ENCODE measurements at places on chromosomes 13 and 19.

DNA sequence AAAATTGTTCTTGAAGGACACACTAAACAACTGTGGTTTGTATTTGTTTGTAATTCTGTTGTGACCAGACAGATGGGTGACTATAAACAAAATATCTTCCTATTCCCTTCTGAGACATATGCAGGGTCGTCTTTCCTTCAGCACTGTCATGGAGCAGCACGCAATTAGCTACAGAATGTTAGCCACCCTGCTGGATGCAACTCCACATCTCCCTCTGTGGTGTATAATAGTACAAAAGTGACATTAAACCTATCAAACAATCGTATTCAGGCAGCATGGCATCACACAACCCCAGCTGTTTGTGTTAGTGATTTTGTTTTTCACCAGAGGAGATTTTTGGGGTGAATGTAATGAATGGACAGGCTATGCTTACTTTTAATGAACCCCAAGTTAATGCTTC, 146.2 kb downstream of the GPC6 start:
- no peak for DNase-seq

GRCh38 chr19:28960586-28960985, 252.4 kb downstream of the UQCRFS1 start:
- DNase-seq, result no peak

- DNase-seq, result no peak
These were observed 99.2 kb downstream of the GADD45B start for GRCh38 chr19:2574971-2575630.

- DNase-seq, result no peak
These were observed 68.0 kb upstream of the GPR183 start for GRCh38 chr13:99374994-99375737.

DNA sequence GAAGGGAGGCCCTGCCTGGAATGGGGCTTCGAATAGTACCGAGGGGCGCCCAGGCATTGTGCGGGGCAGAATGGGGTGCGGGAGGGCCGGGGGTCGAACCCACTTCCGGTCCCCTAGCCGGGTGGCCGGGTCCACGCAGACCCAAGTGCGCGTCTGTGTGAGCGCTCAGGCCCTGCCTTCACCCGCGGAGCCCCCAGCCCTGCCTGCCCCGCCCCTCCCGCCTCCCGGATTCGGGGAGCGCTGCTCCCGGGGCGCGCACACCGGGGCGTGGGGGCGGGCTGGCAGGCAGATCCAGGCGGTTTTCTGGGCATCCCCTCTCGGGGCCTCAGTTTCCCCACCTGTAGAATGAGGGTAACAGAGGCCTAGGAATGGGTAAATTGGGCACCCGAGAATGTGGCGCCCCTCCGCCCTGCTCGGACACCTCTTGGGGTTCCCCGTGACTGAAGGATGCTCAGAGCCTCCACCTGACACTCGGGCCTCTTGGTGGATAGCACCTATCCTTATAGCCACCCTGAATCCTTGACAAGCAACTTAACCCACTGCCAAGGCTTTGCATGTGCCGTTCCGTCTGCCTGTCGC, 682 bp downstream of the PIK3R2 start:
- DNase-seq, result no peak

DNA sequence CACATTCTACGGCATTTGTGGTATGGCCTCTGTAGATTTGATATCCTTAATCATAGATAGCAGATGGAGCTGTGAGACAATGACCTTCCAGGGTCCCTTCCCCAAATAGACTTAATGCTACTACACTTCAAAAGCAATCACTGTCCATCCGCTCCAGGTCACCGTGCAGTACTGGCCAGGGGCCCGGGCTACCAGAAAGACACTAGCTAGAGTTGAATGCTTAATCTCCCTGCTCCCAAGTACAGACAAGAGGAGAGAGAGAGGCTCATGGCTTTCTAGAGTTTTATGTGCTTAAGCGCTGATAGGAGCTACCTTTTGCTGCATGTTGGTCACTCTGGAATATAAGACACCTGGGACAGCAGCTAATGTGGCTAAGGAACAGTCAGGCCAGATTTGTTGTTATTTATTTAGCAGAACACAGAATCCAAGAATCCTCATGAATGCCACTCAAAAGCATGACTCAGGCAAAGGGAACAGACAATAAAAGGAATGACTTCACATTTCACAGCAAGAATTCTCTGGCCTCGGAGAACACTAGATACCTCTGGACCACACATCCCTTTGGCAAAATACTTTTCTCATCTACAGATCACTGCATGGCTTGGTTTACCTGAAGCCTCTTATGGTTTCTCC, 165.0 kb downstream of the LACC1 start:
- no peak for DNase-seq

GRCh38 chr13:51848674-51849073, 3.7 kb upstream of the TMEM272 start:
- peak; percentile 7 for DNase-seq

- DNase-seq, result no peak
These were observed 9.8 kb downstream of the TSHZ3 start for GRCh38 chr19:31339411-31339810.

- no peak for DNase-seq
These were observed 352.5 kb upstream of the PCDH20 start for GRCh38 chr13:61768175-61768574.

GRCh38 chr13:52804202-52804641, 44.2 kb downstream of the PCDH8 start:
- no peak for DNase-seq

DNA sequence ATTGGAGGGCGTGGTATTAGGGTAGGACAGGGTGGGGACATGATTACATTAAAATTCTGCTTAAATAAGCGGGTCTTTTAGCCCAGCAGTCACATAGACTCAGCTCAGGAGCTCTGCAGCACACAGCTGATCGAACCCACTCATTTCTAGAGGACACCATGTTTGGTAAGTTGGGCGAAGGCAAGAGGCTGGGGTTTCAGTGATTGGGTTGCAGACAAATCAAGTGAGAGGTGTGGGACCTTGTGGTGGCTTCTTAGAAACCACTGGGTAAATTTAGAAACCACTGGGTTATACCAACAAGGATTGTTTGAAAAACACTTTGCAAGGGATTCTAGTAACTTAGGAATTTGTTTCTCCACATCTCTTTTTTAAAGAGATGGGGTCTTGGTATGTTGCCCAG, at the start of gene LEUTX:
Gene LEUTX, plus strand, starts transcription at position 92 of the 400 bp plus-strand sequence. Its CDS starts 67 bp downstream, at position 159.
- DNase-seq, result no peak

DNA sequence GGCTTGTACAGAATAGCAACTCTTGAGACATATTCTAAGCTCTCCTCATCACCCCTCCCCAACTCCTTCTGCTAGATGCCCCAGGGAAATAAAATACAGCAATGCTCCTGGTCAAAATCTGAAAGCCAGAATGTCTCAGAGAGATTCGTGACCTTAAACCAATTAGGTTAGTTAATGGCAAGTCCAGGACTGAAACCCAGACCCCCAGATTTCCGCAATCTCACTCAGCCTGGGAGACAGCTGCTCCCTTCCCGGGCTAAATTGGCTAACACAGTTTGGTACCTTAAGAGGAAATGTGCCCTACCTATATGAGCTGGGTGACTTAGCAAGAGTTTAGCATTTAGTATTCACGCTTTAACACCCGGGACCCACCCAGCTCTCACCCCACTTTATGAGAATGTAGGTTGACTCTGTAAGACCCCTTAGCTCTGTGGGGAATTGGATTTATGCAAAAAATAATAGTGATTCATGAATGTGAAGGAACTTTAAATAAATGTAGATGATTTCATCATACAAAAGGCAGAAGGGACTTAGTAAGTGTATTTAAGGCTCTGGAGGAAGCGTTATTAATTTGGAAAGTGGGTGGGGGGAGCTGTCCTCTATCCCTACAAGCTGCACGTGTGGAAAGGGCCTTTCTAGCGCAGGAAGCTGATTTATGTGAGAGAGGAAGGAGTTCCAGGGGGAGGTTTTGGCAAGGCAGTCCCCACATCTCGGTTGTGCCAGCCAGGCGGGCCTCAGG, 1.1 kb downstream of the DLEU7 start:
- no peak for DNase-seq

DNA sequence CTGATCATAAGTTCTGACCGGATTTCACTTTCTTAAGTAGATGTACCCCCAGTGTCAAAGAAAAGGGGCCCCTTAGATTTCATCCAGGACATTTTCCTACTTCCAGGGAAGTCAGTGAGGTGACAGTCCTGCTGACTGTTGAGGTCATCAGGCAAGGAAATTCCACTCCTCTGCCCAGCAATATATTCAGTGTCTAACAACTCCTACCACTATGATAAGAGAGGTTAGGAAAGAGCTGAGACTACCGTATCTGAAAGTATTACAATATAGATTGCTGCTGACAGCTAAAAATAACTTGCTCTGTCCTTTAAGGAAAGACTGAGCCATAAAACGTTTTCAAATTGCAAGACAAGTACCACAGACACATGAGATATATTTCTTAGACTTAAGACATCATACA, 325.1 kb downstream of the EFNB2 start:
- DNase-seq, result no peak

- DNase-seq, result peak; percentile 98
These were observed 1.4 kb upstream of the BCL3 start for GRCh38 chr19:44746946-44747738.

DNA sequence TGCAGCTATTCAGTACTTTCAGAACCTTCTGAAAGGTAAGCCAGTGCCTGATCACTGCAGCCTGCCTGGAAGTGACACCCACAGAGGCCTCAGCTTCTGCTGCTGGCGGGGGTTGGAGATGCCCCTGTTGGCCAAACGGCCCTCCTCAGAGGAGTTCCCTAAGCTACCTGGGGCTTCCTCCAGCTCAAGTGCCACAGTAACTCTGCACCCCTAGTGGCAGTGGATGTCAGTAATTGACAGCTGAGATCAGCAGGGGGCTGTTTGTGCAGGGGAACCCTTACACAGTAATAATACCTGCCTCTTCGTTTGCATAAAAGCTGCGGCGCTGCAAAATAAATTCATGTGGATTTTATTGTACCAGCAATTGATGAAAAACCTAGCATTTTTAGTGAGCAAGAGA, 28.9 kb downstream of the TDRD12 start:
- no peak for DNase-seq

GRCh38 chr13:95833126-95833525, 156.2 kb downstream of the DNAJC3 start:
- peak; percentile 2 for DNase-seq

GRCh38 chr19:39746836-39747529, 9.2 kb upstream of the CLC start:
- DNase-seq, result no peak

GRCh38 chr13:99477493-99477892, 23.8 kb upstream of the TM9SF2 start:
- DNase-seq, result no peak

- peak; percentile 83 for DNase-seq
These were observed 7.8 kb upstream of the LYPD5 start for GRCh38 chr19:43809762-43810696.

GRCh38 chr13:99774644-99775043, 196.9 kb downstream of the ZIC5 start:
- DNase-seq, result no peak

- no peak for DNase-seq
These were observed 385.4 kb upstream of the SLC10A2 start for GRCh38 chr13:103451656-103452055.

DNA sequence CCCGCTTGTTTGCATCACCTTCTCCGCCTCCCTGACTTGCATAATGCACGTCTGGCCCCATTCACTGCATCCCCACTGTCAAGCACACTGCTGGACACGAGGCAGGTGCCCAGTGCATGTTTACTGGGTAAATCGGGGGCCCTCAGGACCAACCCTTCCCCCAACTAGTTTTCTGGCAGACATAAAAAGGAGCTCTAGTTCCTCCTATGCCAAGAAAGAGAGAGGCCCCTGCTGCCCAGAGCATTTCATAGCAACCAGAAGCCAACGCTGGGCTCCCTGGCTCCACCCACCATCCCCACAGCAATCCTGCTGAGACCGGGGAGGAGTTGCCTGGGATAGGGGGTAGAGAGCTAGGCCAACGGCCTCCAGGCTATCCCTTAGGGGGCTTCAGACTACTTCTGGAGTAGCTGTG, 23.2 kb downstream of the ANKRD27 start:
- DNase-seq, result peak; percentile 42

DNA sequence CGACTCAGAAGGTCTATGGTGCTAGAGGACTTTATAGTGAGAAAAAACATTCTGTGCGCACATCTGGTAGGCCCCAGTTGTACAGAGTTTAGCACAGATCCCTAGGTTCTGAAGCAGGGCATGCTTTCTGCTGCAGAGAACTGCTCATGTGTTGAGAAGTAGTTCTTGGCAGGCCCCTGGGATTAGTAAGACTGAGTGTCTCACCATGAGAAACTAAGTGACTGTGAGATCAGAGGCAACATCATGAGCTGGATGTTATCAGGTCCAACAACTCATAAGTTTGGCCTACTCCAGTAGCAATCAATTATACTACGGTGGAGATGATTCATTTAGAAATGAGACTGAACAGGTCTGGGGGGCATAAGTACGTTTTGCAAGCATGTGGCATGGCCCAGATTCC, 507.4 kb upstream of the KLF12 start:
- DNase-seq, result no peak

- DNase-seq, result no peak
These were observed 9.2 kb upstream of the WASF3 start for GRCh38 chr13:26548205-26548765.

DNA sequence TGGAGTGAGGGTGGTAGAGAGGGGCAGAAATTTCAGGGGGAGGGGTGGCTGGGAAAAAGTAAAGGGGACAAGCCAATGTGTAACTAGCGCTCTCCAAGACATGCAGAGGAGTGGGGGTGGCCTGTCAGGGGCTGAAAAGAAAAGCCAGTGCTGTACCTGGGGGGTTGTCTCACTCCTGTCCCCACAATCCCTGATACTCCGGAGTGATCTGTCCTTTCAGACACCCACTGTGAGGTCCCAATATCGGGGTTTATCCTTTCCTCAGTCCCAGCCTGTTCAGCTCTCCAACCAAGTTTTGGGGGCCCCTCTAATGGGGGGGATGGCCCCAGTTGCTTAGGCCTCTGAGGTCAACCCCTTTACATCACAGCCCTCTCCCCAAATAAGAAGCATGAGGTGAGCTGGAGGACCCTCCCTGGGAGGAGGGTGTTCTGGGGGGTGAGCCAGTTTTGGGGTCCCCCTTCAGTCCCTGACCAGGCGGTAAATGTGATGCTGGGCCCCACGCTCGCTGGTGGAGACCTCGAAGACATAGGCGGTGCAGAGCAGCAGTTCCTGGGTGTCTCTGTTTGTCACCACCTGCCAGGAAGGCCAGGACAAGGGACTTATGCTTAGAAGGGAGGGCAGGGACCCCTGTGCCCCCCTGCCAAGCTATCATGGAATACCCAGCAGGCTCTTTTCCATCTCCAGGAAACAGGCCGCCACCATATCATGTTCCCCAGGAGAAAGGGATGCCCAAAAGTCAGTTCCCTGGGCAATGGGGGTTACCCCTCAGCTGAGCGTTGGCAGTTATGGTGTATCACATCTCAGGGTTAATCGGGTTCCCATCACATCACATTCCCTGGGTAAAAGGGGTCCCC, 5.9 kb downstream of the CD37 start:
- no peak for DNase-seq

- DNase-seq, result peak; percentile 71
These were observed 49.0 kb upstream of the ZNF780A start for GRCh38 chr19:40139533-40140287.

- DNase-seq, result no peak
These were observed 1748.3 kb upstream of the PCDH20 start for GRCh38 chr13:63163903-63164302.
